ENCODE measurements at places on chromosomes 3 and 15.

GRCh38 chr3:101984356-101984755 is 135.0 kb downstream of the NFKBIZ start:
- no peak for DNase-seq

DNA sequence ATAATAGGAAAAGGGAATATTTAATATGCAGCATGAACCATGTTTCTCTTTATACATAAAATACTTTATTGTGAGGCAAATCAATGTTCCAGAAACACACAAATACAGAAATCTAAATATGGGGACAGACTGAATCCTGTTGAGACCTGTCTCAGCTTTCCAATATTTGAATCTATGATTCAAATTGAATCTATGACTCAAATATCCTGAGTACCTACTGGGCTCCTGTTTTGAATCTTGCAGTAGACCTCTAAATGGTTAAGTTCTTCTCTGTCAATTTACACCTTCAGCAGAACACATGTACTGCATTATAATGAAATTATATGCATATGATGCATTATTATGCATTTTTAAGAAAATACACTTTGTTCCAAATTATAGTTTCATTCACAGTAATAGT is 143.2 kb upstream of the PLXND1 start:
- DNase-seq = no peak

DNA sequence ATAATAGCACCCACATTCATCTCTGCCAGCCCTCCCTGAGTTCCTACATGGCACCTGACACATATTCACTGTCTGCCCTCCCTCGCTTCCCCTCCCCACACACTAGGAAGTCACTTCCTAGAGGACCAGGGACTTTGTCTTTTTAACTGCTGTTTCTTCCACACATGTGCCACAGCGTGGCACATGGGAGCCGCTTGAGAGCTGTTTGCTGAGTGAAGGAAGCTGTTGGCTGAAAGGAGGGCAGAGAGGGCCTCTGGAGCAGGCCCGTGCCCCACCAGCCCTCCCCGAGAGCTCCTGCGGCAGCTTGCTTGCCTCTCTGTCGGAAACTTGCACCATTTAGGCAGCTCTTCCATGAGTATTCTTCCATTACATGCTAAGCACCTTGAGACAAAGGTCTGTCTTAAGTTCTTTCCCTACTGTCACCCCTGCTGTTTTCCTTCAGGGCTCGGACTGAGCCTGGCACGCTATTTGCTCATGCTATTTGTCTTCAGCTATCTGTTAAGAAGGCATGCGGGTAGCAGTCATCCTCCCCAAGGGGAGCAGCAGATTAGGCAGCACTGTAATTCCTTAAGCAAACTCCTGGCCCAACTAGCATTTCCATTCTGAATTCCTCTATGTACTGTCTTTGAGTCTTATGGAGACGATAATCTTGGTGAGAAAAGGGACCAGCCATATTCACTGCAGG is 72.2 kb downstream of the CACNA1D start:
- no peak for DNase-seq

GRCh38 chr3:186902154-186902553 is 28.2 kb upstream of the ST6GAL1 start:
- DNase-seq = no peak

DNA sequence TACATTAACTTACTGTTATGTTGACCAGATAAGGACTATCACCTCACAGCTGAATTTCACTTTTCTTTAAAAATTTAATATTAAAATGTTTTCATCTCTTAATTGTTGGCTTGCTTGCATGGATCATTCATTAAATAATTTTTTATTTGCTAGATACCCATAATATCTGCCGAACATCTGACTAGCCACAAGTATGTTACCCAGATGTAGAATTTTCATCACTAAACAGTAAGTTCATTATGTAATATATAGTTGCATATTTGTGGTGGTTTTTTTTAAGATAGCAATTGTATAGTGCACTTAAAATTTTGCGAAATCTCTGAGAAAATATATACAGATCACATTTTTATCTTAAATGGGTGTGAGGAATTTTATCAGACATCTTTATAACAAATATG is 190.4 kb downstream of the MBNL1 start:
- no peak for DNase-seq

GRCh38 chr3:191356631-191357439 is 26.5 kb upstream of the UTS2B start:
- no peak for DNase-seq

DNA sequence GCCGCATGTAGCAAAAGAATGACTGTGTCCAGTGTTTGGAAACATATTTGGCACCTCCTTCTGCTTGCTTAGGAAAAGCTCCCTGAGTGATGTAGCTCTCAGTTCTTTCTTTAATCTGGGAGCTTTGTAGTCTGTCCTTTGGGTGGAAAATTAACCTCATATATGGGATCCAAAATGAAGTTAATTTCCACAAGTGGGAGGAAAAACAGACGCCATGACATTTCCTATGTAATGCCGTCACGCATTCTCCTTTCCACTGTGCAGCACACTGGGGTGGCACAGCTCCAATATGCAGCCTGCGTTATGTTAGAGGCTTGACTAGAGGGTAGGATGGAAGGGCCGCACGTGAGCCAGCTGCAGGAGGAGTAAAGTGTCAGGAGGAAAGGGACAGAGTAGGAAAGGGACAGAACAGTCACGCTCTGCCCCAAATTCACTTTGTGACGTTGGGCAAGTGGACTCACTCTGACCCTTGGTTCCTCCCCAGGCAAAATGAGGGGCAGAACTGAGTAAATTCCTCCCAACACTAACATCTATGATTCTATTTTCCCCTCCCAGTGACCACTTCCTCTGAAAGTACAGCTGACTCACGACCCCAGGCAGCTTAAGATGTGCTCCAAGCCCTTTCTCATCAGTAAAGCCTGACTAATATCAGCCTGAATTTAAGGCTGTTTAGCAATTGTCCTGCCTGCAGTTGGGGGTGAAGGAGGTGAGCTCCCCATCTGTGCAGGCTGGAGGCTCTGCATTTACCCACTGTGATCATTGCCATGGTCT is 176.5 kb upstream of the PFN2 start:
- DNase-seq = no peak

- DNase-seq = peak; percentile 77
Measured at GRCh38 chr3:173411375-173411973, 13.9 kb downstream of the NLGN1 start.

DNA sequence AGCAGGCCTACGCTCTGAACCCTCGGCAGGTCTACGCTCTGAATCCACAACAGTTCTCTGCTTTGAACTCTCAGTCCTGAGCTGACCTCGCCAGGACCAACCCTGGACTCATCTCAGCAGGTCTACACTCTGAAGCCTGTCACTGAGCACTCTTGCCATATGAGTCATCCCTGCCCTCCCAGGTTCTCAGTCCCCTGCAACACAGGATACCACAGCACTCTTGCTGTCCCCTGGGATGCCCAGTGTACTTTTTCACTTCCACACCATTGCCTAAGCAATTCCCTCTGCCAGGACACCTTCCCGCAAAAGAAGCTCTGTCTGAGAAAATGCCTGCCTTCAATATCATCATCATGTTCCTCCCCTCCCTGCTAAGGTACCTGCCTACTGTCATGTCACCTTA is 42.0 kb downstream of the NUP210 start:
- DNase-seq = no peak

DNA sequence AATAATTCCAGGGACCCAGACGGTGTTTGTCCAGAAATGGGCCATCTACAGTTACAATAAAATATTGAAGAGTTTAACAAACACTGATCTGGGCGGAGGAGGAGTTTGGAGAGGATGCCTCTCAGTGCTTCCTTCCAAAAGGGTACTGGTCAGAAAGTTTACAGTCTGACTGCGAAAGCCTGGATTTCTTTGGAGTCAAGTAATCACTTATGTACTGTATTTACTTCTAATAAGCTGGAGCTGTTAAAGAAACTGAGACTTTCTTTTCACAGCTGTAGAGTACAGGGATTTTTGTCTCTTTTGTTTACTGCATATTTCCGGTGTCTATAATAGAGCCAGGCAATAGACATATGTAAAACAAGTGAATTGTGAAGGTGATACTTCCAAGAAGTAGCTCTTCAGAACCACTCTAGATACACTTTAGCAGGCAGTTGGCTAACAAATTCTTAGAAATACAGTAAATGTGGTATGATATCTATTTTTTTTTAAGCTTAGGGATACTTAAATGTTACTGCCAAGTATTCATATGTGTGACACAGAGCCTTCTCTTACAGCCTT is 22.1 kb upstream of the NEO1 start:
- DNase-seq = no peak

GRCh38 chr15:39084674-39085530 is 496.0 kb upstream of the THBS1 start:
- peak; percentile 10 for DNase-seq

GRCh38 chr15:97084650-97085049 is 754.1 kb downstream of the NR2F2 start:
- no peak for DNase-seq

DNA sequence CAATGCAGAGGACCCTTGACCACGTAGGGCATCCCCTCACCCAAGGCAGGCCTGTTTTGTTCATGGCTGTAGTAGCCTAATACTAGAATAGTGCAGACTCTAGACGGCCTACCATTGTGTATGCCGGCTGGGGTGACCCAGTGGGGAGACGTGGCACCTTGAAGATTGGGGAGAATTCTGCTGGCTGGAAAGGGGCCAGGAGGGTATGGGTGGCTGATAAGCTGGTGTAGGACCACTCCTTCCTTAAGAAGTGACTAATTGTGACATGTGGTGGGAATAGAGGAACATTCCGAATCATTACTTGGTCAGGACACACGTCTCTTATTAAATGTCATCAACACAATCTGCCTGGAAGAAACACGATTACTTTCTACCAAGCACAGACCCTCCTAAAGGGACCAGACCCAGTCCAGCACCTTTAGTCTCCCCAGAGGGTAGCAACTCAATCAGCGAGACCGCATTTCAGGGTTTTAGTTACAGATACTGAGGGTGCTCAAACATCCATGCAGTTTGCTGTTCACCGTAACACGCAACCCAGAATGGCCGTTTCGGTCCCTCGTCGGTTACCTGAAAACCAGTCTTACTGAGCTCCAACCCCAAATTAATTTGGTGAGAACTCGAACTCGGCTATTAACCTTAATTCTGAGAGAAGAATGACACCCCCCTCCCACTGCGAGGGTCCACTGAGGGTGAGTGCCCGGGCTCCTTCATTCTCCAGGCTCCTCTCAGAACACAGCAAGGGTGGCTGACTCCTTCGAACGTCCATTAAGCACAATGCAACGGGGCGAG is 1.6 kb upstream of the KLF13 start:
- DNase-seq = no peak

- DNase-seq = no peak
Measured at GRCh38 chr15:49848282-49848724, 227.5 kb downstream of the DTWD1 start.

GRCh38 chr3:119562307-119562961 is 3.0 kb upstream of the CD80 start:
- DNase-seq = no peak

GRCh38 chr15:69496001-69496400 is 43.4 kb downstream of the RPLP1 start:
- DNase-seq = no peak

GRCh38 chr3:122475316-122475715 is 39.4 kb downstream of the KPNA1 start:
- DNase-seq = no peak

DNA sequence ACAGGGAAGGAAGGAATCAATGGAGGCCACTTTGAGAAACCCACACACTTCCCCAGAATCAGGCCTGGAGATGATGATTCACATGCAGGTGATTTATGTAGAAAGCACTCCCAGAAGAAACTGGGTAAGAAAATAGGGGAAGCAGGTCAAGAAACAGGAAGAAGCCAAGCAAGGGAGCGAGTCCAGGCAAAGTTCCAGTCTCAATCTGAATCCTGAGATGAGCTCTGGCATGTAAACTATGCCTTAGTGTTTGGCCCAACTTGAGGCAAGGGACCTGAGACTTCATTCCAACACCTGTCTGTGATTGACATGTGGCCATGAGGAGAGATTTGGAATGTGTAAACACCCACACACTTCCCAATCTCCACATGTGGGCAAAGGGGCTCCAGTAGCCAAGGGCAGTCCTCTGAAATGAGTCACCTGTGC is 61.6 kb upstream of the CTNNB1 start:
- DNase-seq = no peak

DNA sequence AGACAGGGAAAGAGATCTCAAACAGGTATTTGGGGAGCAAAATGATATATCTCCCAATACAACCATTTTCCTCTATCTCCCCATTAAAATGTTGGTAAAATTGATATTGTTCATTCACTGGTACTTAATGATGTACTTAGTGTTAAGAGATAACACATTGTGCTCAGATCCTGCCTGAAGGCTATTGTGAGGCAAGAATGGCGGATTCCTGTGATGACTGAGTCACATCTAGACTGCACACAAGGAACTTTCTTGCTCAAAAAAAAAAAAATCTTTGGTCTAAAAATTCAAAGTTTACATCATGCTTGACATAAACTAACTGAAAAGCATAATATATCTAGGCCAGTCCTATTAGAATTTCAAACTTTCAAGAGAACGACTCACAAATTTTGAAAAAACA is 171.1 kb upstream of the TTC14 start:
- DNase-seq = no peak

GRCh38 chr3:119810018-119810435 is 28.1 kb downstream of the NR1I2 start:
- no peak for DNase-seq

DNA sequence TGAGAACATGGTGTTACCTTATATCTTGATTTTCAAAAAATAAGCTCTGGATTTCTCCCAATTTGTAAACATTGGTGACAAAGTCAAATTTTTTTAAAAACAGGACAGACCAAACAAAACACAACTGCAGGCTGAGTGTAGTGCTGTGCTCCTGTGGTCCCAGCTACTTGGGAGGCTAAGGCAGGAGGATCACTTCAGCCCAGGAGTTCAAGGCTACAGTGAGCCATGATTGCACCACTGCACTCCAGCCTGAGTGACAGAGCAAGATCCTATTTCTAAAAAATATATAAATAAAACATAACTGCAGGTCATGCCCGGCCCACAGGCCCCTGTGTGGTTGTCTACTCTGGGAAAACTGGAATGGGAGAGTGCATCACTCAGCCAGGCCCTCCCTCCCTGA is 4.0 kb upstream of the ZXDC start:
- no peak for DNase-seq

- peak; percentile 35 for DNase-seq
Measured at GRCh38 chr15:85618956-85619491, 175.7 kb downstream of the KLHL25 start.

- no peak for DNase-seq
Measured at GRCh38 chr3:191648787-191649186, 187.8 kb downstream of the PYDC2 start.

DNA sequence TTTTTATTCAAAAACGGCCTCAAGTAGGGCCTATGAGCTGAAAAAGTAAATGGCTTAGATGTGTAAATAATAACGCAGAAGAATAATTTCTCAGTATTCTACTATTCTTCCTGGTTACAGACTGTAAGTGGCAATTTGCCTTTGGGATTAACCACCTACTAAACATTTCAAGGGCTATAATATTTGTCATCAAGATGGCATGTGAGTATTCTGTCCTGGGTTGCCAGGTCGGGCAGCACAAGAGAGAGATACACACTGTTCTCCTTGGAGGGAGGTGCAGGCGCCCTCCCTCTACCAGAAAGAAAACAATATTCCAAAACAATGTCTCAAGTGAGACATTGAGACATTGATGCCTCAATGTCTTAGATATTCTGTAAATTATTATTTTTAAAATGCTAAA is 278.4 kb downstream of the OCA2 start:
- no peak for DNase-seq
